ENCODE measurements at places on chromosomes 5 and 9.

DNA sequence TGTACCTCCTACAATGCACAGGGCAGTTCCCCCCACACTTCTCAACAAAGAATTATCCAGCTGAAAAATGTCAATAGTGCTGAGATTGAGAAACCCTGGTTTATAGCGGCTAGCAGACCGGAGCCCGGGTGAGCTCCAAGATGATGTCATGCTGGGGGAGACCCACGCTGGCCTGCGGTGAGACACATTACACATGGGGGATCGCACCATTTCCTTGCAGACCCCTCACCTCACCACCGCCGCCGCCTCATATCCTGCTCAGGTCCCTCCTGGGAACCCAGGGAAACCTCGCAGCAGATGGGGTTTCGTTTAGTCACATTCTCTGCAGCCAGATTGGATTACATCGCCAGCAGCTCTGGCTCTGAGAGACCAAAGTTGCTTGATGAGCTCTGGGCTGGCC lies 14.7 kb upstream of the TNC start:
- DNase-seq: no peak

GRCh38 chr9:130662970-130663257 lies 1.5 kb upstream of the PRDM12 start:
- no peak for DNase-seq

GRCh38 chr5:170159947-170160346 lies 54.2 kb downstream of the FOXI1 start:
- DNase-seq: no peak

DNA sequence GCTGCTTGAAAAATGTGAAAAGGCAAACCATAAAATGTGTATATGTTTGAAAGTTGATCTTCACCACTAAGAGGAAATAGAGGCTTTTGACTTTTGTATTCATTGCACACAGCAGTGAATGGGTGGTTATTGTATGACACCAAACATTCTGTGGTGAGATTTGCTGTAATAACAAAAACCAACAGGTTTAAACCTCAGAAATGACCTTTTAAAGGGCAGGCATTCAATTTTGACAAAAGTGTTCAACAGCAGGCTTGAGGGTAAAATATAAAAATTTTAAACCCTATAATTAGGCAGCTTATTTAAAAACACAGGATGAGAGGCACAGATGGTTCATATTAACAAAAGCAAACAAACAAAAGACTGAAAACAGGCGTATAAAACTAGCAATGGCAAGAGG lies 128.1 kb upstream of the NUDT12 start:
- no peak for DNase-seq

DNA sequence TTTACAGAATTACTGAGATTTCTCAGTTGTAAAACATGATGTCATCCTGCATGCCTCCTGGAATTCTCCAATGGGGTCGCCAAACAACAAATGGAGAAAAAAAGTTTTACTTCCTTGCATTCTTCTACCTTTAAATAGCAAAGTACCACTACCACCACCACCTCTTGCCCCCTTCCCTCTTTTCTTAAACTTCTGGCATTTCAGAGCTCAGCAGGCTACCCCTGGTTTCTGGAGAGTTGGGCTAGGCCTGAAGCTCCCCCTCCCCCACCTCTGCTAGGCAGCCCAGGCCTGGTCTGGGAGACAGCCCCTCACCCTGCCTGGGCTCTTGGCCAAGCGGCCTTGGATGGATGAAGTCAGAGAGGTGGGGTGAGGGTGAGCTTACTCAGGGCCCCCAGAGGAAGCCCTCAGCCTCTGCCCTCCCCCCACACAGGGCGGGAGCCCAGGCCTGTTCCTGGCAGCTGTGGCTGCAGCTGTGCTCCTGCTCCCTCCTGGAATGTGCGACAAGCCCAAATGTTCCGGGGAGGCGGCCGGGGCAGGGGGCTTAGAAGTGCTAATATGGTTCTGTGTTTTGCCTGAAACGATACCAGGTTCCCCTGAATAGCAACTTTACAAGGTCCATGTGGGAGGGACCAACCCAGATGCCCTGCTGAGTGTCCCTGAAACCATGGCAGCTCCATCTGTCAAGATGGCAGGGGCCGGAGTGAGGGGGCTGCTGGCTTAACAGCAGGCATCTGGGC lies 6.0 kb upstream of the CCIN start:
- DNase-seq: no peak

GRCh38 chr5:178649580-178649979 lies 22.7 kb upstream of the CLK4 start:
- DNase-seq: no peak

DNA sequence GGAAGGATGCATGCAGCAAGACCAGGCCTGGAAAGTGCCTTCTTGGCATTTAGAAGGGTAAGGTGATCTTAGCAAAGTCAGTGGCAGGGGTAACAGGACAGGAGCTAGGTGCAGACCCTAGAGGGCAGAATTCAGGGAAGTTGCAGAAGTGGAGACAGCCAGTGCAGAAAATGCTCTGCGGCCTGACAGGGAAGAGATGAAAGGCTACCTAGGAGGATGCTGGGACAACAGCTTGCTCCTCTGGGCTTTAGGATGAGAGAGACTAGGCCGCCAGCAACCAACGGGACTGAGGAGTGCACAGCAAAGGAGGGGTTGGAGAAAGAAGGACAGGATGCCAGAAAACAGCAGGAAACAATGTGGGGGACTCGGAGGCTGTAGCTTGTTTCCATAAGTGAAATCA lies 219.9 kb downstream of the FSTL4 start:
- DNase-seq: no peak

GRCh38 chr5:136337788-136338187 lies 27.6 kb downstream of the TRPC7 start:
- DNase-seq: no peak

DNA sequence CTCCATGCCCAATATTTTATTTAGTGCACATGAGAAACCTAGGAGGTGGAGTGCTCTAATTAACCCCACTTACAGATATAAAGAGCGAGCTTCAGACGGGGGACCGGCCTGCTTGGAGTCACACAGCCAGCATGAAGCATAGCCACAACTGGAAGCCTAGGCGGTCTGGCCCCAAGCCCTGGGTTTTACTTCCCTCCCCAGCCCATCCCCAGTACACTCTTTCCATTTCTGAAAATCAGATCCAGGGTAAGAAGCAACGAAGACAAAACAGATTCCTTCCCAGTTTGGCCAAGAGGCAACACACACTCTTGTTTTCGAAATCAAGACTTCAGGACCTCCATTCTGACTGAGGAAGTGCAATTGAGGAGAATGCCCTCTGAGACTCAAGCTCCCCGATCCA lies 27.1 kb downstream of the KCNMB1 start:
- DNase-seq: no peak

DNA sequence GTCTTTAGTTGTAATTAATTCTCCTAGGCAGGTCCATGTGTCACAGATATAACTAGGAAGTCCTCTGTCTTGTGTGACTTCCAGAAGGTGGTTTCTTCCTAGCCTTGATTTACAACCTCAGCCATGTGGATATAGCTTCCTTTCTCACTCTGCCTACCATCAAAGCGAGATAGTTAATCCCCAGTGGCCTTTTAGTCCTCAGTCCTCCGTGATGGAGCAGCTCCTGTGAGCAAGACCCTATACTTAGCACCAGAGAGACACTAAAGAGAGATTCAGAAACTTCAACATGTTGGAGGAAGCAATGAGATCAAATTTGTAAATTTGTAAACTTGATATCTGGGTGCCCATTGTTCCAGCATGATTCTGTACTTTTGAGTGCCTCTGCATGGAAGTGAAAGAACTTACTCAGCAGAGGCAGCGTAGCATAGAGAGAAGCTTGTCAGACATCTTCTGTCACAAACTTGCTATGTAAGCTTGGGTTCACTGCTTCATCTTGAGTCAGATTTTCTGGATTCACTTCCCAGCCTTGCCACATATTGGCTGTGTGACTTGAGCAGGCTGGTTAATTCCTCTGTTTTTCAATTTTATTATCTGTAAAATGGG lies 170.2 kb upstream of the NR3C1 start:
- DNase-seq: no peak

GRCh38 chr5:136076881-136077445 lies 48.2 kb downstream of the TGFBI start:
- DNase-seq: no peak

DNA sequence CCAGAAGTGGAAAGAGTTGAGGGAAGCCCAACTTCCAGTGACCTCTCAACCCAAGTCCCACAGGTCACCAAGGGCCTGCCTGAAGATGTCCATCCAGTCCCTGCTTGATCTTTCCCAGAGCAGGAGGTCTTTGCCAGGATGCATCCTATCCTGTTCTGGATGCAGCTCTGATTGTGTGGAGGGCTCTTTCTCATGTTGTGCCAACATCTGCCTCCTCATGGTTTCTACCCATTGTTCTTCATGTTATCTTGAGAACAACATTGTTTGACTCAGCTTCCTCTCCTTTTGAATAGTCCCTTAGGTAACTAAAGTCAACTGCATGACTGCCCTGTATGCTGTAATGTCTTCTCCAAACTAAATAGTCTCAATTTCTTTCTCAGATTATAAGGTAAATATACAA lies 169.3 kb downstream of the CCDC192 start:
- no peak for DNase-seq

- no peak for DNase-seq
Measured at GRCh38 chr9:72856972-72857623, 95.8 kb downstream of the ALDH1A1 start.

DNA sequence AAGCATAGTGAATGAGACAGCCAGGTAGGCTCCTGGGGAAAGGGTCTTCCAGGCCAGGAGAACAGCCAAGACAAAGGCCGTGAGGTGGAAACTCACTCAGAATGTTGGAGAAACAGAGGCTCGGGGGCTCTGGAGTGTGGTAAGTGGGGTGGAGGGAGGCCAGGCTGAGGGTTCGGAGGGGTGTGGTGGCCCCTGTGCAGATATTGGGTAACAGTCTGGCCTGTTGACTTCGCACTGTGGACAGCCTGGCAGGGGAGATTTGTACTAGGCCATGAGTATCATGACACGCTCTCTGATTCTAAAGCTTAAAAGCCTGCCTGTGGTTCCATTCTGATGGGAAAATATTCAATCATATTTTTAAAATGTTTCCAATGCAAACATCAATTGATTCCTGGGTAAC lies 239.3 kb downstream of the GADD45G start:
- DNase-seq: no peak

DNA sequence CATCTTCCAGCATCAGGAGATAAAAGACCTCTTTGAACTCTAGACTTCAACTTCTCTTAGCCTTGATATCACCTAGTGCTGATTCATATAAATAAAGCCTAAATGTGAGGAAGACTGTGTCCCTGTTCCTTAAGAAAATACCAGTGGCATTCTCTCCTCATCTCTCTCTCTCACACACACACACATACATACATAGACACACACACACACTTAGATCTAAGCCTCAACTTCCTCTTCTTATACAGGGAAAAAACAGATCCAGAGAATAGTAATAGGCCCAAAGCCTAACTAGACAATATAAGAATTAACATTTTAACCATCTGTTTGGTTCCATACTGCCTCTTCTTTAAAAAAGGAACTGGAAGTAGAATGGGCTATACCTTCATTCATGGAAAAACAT lies 195.3 kb upstream of the NR4A3 start:
- no peak for DNase-seq
